ENCODE measurements at places on chromosomes 2 and 18.

DNA sequence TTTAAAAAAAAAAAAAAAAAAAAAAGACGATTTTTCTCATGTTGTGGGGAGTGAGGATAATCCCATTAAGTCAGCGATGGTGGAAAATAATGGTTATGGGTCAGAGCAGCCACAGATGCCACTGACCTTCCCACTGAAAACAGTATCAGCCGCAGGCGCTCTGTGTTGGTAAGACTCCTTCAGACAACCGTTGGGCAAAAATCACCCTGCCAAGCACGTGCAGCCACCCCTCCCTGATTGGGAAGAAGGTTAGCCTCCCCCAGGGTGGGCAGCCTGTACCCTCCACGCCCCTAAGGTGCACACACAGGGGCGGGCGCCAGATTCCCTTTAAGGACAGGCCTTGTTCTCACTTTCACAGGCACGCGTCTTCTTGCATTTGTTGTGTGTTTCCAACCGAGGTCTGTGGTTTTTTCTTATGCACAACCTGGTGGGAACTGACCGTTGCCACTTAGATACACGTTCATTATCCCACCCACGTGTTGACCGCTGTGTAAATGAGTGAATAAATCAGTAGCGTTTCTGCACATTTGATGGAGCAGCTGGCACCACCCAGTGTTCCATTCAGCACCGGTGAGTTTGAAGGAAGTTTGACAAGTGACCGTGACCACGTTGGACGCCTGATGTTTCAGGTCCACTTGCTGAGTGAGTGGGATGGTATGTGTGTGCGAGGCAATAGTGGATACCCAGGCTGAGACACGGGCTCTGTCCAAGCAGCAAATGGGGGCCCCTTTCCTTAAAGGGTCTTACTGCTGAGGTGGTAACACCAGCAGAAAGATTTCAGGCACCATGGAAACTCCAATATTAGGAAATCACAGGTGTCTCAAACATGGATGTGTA lies 197.8 kb downstream of the GBX2 start:
- DNase-seq, result no peak

GRCh38 chr18:75643083-75643482 lies 215.6 kb upstream of the SMIM21 start:
- no peak for DNase-seq

DNA sequence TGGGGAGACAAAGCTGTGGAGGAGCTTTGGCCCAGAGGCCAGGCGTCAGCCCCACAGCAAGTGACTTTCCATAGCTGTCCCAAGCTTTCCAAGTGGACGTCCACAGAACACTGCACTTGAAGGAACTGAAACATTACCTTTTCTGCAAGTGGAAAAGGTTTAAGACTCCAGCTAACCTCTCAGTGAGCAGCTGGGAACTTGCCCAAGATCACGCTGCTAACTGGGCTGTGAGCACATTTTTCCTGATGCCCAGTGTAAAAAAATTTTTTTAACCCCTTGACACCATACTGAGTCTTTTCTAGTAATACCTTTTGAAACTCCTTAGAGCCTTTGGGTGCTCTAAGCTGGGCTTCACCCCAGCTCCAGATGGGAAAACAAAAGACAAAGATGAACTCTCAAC lies 256.7 kb downstream of the HAUS1 start:
- no peak for DNase-seq

DNA sequence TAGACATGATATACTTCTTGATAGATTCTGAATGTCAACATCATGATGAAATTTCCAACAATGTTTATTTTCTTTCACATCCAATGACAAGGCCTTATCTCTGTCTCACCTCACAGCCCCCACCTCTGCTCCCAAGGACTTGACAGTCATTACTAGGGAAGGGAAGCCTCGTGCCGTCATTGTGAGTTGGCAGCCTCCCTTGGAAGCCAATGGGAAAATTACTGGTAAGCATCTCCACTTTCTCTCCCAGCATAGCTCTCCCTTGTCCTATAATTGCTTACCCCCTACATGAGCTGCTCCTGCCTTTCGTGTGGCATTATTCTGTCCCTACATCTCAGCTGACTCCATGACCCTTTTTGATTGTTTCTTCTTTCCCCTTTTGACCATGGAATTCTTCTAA lies 821.8 kb downstream of the MBD2 start:
- DNase-seq, result no peak

DNA sequence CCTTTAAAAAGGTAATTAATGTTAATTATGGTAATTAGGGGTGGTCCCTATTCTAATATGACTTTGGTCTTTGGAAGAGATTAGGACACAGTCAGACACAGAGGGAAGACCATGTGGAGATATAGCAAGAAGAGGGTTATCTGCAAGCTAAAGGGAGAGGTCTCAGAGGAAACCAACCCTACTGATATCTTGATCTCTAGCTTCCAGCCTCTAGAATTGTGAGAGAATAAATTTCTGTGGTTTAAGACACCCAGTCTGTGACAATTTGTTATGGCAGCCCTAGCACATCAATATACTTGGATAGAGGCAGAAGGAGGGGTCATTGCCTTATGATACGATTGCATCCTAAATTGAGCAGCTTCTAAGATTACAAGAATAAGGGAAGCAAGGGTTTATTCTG lies 21.3 kb upstream of the NT5C1B start:
- no peak for DNase-seq

DNA sequence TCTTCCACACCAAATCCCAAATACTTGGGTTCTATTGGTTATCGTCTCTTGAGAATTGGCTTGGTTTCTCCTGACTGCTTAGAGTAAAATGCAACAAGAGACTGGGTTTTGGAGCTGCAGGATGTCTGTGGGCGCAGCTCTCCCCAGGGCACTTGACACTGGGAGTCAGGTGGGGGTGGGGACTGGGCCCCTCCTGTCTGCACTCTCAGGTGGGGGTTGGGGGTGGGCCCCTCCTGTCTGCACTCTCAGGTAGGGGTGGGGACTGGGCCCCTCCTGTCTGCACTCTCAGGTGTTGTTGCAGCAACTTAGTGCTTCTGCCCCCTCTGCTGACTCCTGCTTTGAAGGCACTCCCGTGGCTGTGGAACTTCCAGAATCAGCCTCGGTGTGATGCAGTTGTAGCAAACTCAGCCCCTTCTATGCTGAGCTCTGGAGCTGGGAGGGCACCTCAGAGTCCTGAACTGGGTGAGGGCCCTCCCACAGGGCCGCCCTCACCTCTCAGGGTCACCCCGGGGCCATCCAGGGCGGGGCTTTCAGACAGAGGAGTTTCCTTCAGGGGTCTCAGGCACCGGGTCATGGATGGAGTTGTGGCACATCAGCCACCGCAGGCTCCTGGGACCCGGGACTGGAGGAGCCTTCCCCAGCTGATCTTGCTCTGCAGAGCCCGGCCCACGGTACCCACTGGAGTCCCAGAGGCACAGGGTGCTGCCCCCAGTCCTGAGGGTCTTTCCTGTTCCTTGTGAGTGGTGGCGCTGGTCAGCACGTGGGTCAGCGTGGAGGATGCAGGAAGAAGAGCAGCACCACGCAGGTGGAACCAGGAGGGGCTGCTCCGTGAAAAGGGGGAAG lies 22.9 kb upstream of the CIDEA start:
- DNase-seq, result no peak

DNA sequence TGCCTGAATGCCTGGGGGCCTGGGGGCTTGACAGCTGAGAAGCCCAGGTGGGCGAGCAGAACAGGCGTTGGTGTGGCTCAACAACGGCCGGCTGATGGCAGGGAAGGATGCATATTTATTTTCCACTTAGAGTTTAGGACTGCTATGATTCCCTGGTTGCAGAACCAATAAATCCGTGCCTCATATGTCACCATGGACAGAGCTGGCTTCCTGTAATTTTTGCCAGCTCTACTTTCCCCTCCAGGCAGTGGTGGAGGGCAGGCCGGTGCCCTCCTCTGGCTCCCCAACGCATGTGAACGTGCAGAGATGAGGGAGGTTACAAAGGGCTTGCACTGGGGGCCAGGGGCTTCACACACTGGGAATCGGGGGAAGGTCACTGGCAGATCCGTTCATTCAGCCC lies 18.2 kb downstream of the SAG start:
- no peak for DNase-seq

DNA sequence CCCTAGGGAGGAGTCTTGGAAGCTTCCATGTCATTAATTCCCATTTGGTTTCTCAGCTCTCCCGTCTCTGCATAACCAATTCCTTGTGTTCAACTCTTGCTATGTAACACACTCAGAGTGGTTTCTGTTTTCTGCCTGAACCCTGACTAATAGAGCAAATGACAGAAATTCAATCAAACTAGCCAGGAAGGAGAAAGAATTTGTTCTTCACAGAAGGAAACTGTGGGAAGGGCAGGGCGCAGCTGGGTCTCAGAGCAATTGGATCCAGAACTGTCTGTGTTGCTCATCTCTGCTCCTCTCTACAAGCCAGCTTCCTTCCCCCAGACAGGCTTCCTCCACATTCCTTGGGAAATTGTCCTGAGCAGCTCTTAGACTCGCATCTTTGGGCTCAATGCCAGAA lies 269.8 kb downstream of the TNS1 start:
- peak; percentile 85 for DNase-seq

- no peak for DNase-seq
Observed at GRCh38 chr18:68299906-68300305, 415.0 kb downstream of the TMX3 start.

GRCh38 chr2:225636558-225636957 lies 237.0 kb downstream of the NYAP2 start:
- DNase-seq, result no peak

GRCh38 chr18:70417847-70418246 lies 129.0 kb downstream of the SOCS6 start:
- DNase-seq, result no peak
